ENCODE measurements at places on chromosomes 2 and 18. TPM values are rescaled to one million over a fixed set of nuclear protein-coding genes. Genes with fewer than 3 reads are reported as not detected.

DNA sequence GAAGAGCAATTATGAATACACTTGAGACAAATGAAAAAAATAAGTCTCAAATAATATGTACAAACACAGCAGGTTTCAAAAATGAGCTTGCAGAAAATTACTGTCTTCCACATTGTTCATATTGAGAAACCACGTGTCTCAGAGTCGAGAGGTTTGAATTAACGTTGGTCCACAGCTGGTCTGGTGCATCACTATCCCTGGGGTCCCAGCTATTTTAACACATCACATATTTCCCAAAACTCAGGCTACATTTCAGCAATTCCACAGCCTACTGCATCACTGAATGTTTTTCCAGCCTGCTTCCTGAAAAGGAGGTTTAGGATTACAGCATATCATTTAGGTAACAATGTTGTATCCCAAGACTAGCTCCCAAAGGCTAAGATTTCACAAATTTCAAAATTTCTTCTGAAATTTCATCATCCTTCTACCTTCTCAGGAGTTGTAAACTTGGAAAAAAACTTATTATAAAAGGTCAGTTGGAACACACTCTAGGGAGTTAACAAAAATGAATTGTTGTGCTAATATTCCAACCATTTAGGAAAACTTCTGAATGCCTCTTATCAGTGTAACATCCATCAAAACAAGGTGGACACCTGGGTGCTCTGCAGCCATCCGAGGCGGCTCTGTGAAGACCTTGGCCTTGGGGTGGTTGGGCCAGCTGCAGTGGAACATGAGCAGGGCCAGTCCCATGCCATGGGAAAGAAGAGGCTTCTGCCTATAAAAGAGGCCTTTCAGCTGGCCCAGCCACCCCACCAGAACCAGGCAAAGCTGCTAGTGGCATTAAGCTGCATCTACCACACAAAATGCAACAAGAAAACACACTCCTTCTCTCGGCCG, 198.1 kb upstream of the RBBP8 start:
- DNase-seq = no peak
- H3K27ac ChIP-seq = no peak overlapping the region
- no peak overlapping the region for H3K4me3 ChIP-seq
- H3K36me3 ChIP-seq = no peaks in the 10 kb centered on the region
- no peaks in the 10 kb centered on the region for H3K27me3 ChIP-seq

- H3K27ac ChIP-seq = no peak overlapping the region
- DNase-seq = no peak
These were observed 265.2 kb upstream of the SPHKAP start for GRCh38 chr2:228446734-228447133.

DNA sequence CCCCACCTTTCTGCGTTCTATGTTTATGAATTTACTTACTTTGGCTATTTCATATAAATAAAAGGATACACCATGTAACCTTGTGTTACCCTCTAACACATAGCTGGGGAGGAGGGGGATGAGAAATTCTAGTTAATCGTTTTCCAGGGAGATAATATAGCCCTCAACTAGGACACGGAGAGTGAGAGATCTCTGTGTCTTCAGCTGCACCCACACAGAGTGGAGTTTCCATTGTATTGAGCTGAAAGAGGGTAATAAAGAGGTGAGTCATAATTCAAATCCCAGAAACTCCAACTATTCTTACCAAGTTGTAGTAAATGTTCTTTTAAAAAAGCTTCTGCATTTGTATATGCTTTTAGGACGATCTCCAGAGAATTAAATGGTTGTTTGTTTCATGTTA, 110.1 kb upstream of the SULT1C3 start:
- H3K36me3 ChIP-seq = no peaks in the 10 kb centered on the region
- H3K27ac ChIP-seq = no peak overlapping the region
- H3K4me1 ChIP-seq = no peaks in the 10 kb centered on the region
- DNase-seq = no peak
- H3K4me3 ChIP-seq = no peak overlapping the region

DNA sequence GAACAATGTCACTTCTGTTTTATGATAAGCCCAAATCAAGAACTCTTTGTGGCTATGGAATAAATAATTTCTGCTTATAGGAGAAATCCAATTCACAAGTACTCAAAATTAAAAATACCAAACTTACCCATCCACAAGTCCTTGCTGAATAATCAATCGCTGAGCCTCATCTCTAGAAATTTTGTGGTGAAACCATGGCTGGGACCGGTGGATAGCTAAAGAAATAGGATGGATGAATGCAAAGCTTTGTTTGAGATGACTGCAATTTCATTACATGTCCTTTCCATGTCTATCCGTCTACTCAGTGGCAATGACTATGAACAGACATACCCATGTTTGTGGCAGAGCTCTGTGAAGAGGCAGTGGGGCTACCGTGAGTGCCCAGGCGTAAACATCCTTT, 124.4 kb downstream of the GRB14 start:
- H3K27ac ChIP-seq = no peak overlapping the region
- no peaks in the 10 kb centered on the region for H3K27me3 ChIP-seq
- H3K36me3 ChIP-seq = no peaks in the 10 kb centered on the region
- no peaks in the 10 kb centered on the region for H3K4me1 ChIP-seq
- no peak for DNase-seq
- no peak overlapping the region for H3K4me3 ChIP-seq

GRCh38 chr18:40152859-40153258, 1802.2 kb upstream of the PIK3C3 start:
- no peak overlapping the region for H3K4me3 ChIP-seq
- no peak for DNase-seq
- no peaks in the 10 kb centered on the region for H3K27me3 ChIP-seq
- no peaks in the 10 kb centered on the region for H3K36me3 ChIP-seq
- H3K27ac ChIP-seq = no peak overlapping the region

DNA sequence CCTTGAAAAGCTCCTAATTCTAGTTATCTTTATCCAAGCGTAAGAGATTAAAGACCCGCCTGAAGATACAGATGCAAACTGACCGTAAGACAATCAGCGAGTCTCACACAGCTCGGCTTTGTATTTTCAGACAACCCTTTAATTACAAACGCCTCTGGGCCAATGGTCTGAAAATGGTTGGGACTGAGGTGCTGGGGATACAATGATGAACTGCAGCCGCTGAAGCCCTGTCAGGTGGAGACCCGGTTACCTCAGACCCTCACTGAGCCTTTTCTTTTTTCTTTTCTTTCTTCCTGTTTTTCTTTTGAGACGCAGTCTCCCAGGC, 715 bp upstream of the CFAP36 start:
- DNase-seq = no peak
- no peaks in the 10 kb centered on the region for H3K27me3 ChIP-seq
- peaks cover 5% of the 10 kb centered on the region for H3K4me1 ChIP-seq
- H3K27ac ChIP-seq = peak overlapping the region; percentile 90
- no peaks in the 10 kb centered on the region for H3K36me3 ChIP-seq

DNA sequence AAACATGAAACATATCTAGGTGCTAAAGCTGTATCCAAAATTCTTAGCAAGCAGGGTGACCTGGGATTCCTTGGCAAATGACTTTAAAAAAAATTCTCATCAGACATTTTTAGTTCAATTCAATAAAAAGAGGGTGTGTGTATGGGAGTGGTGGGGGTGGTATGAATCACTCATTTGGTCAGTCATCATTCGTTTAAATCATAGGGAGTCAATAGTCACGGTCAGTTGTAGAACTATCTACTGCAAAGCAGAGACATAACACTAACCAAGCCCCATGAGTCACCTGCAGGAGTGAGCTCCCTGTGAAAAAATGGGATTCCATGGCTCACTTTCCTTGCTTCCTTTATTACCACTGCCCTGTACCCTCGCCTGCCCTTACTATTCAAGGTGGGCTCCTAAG, 380.6 kb upstream of the TCF4 start:
- no peak overlapping the region for H3K4me3 ChIP-seq
- no peaks in the 10 kb centered on the region for H3K27me3 ChIP-seq
- no peaks in the 10 kb centered on the region for H3K4me1 ChIP-seq
- no peak for DNase-seq
- no peaks in the 10 kb centered on the region for H3K36me3 ChIP-seq

DNA sequence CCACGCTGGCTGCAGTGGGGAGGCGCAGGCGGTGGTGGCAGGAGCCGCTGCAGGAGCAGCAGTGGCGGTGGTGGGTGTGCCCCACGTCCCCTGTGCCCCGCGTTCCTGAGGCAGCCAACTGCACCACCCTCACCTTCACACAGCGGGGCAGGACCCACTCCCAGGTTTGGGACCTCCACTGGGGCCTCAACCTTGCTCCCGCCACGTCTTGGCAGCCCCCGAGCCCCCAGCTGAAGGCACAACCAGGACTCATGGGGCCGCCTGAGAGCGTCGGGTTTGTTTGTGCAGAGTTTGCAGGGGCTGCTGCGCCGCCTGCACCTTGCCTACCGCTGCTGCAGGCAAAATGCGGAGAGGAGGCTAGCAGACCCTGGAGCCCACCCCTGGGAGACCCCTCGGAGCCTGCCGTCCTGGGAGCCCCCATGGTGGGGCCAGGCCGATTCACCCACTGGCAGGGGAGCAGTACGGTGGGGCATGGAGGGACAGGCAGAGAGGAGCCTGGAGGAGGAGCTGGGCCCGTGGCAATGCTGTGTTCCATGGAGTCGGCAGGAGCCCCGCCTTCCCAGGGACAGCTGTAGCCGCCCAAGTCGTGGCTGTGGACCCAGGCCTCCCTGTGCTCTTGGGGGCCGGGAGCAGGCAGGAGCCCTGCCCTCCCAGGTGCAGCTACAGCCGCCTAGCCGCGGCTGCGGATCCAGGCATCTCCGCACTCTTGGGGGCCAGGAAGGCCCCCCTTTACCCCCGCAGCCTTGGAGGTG, 14.7 kb upstream of the EML6 start:
- DNase-seq = peak; percentile 33
- H3K27me3 ChIP-seq = no peaks in the 10 kb centered on the region
- peak overlapping the region; percentile 46 for H3K4me3 ChIP-seq
- H3K36me3 ChIP-seq = no peaks in the 10 kb centered on the region

- H3K27me3 ChIP-seq = no peaks in the 10 kb centered on the region
- DNase-seq = no peak
- H3K4me1 ChIP-seq = no peaks in the 10 kb centered on the region
- H3K36me3 ChIP-seq = no peaks in the 10 kb centered on the region
- no peak overlapping the region for H3K27ac ChIP-seq
These were observed 35.5 kb upstream of the RMP24 start for GRCh38 chr18:35936951-35937350.

- no peak overlapping the region for H3K4me3 ChIP-seq
- no peaks in the 10 kb centered on the region for H3K36me3 ChIP-seq
These were observed 15.5 kb upstream of the CACNB4 start for GRCh38 chr2:152114366-152114765.

DNA sequence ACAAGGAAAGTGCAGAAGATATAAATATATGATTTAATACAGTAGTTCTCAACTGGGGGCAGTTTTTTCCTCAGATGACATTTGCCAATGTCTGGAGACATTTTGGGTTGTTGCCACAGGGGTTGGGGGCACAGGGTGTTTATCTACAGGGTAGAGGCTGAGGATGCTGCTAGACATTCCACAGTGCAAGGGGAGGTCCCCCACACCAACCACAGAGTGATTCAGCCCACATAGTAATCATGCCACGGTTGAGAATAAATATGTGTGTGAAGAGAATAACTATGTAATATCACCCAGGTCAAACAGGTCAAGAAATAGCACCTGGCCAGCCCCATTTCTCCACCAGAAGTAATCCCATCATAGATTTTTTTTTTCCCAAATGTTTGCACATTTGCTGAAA, 17.9 kb downstream of the DYSF start:
- no peaks in the 10 kb centered on the region for H3K27me3 ChIP-seq
- no peak overlapping the region for H3K4me3 ChIP-seq
- DNase-seq = no peak
- H3K27ac ChIP-seq = no peak overlapping the region

GRCh38 chr2:106758901-106759497, 127.0 kb downstream of the ST6GAL2 start:
- H3K27me3 ChIP-seq = no peaks in the 10 kb centered on the region
- DNase-seq = no peak
- no peaks in the 10 kb centered on the region for H3K36me3 ChIP-seq
- H3K27ac ChIP-seq = no peak overlapping the region
- H3K4me3 ChIP-seq = no peak overlapping the region

- DNase-seq = no peak
- H3K27ac ChIP-seq = no peak overlapping the region
- H3K4me1 ChIP-seq = no peaks in the 10 kb centered on the region
- no peaks in the 10 kb centered on the region for H3K27me3 ChIP-seq
- no peak overlapping the region for H3K4me3 ChIP-seq
These were observed 87.6 kb downstream of the SLC8A1 start for GRCh38 chr2:40364151-40364874.

DNA sequence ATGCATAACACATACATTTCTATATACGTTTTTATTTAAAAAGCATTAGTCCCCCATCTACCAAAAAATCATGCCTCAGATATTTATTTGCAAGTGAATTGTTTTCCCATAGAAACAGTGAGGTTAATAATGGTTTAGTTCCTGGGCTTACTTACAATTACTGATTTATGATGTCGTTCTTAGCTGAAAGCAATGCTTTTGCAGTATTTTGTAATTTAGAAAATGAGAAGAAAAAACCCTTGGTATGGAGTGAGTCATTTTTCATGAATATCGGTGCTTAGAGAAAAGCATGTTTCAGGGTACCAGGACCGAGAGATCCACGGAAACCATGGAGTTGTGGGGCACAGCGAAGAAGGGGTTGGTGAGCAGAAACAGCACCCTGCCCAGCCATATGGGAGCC, 12.0 kb upstream of the CDK15 start:
- no peak overlapping the region for H3K4me3 ChIP-seq
- H3K4me1 ChIP-seq = no peaks in the 10 kb centered on the region
- H3K27me3 ChIP-seq = no peaks in the 10 kb centered on the region

DNA sequence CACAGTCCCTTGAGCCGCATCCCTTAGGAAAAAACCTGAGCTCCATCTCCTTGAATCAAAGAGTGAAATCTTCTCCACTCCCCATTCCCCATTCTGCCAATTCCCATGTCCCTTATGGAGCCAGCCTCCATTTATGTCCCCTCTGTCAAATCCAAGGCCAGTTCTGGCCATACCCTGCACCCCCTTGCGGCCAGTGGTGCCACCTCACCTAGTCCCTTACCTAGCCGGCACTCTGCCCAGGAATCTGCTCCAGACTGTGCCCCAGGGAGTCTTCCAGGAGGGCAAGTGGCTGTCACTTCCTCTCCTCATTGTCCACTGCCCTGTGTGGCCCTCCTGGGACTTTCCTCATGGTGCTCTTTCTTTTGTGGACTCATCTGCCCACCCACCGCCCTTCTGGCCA, 195.4 kb upstream of the RMP24 start:
- no peaks in the 10 kb centered on the region for H3K4me1 ChIP-seq
- DNase-seq = no peak
- H3K27ac ChIP-seq = no peak overlapping the region

CDH2 gene
- 0.27 TPM for total RNA-seq

LRRC30 gene
- total RNA-seq = not detected

SERPINB11 gene
- not detected for total RNA-seq

TMEM150A gene
- total RNA-seq = 17.8 TPM

LAPTM4A gene
- total RNA-seq = 44.1 TPM

FAM228B gene
- total RNA-seq = 7.6 TPM

Data from naive thymus-derived CD4-positive, alpha-beta T cell (primary cell).